Activated T-cell treated with anti-CD3 and anti-CD28 coated beads for 48 hours (primary cell): ENCODE measurements at places on chromosomes 11 and 22.

DNA sequence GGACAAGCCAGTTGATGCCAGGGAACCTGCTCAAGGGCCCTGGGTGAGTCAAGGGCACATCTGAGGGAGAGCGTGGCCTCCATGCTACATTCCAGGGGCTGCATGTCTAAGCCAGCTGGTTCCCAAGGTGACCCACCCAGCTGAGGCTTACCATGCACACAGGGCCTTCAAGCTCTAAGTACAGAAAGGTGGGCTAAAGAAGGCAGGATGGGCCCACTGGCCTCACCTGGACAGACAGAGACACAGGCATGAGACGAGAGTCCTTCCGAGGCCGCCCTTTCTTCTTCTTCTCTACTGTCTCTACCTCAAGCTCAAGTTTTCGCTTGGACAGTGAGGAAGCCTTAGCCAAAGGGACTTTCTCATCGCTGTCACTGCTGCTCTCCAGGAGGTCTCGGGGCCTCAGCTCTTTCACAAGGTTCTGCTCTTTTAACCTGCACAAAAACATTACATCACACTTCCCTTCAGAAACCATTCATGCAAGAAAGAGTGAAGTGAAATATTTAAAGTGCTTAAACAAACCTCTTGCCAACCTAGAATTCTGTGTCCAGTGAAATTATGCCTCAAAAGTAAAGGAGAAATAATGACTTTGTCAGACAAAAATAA is 69.9 kb downstream of the HIRA start:
- no peak for DNase-seq

GRCh38 chr11:108967571-108967970 is 302.7 kb downstream of the DDX10 start:
- no peak for DNase-seq

GRCh38 chr11:108213784-108214183 is 8.7 kb downstream of the NPAT start:
- DNase-seq: no peak

- DNase-seq: no peak
Observed at GRCh38 chr11:72750086-72750485, 2.1 kb downstream of the ARAP1 start.

GRCh38 chr11:20353829-20354434 is 9.6 kb upstream of the HTATIP2 start:
- no peak for DNase-seq

DNA sequence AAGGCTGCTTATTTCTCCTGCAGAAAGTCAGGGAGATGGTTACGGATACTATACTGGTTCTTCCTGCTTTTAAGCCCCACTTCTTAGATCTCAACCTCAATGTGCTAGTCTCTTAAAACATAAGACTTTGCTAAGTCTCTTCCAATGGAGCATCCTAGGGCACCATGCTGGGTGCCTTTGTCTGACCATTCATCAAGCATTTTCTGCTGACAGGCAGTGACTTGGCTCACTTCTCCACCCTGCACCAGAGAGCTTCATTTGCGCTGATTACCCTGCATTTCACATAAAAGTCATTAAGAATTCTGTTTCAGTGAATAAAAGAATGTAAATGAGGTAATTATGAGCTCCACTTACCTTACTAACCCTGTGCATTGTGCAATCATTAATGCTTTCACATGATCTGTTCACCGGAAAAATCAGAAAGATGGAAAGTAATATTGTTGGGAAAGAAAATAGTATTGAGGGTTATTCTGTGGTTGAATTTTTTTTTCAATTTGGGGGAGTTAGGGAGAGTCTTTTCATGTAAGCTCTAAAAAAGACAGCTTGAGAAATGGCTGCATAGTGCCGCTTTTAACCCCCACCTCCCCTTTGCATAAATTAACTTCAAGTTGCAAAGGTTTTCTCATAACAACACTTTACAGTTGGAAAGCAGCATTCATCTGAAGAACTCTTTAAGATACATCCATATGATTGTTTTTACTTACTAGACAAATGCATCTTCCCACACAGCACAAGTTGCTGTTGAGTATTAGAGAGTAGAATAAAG is 677.3 kb upstream of the KIRREL3 start:
- no peak for DNase-seq

DNA sequence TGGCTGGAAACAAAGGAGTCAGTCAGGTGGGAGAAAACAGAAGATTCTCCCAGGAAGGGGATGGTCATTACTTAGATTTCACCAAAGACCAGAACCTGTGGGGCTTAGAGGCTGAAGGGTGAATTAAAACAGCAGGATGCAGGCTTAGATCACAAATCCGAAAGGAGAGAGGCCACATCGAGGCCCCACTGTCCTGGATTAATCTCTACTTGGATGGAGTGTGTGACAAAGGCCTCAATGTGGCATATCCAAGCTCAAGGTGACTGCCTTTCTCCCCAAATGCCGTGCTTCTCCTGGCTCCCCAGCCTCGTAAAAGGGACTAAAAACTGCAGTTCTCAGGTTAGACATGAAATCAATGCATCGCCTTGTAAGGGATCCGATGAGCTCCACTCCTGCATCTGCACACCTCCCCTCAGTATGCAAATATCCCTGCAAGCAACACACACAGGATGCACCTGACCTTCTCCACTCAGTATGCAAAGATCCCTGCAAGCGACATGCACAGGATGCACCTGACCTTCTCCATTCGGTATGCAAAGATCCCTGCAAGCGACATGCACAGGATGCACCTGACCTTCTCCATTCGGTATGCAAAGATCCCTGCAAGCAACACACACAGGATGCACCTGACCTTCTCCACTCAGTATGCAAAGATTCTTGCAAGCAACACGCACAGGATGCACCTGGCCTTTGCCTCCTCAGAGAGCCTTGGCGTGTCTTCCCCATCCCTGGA is 447.4 kb downstream of the BRD1 start:
- DNase-seq: no peak

- no peak for DNase-seq
Observed at GRCh38 chr11:86363424-86363823, 11.3 kb upstream of the CCDC81 start.

GRCh38 chr22:31253949-31254348 is 38.3 kb downstream of the PIK3IP1 start:
- no peak for DNase-seq
